BJ (cell line): ENCODE measurements at places on chromosomes 7 and 10. TPM values are rescaled to one million over a fixed set of nuclear protein-coding genes. Genes with fewer than 3 reads are reported as not detected.

The C10orf90 gene
- not detected in 2 replicates for polyA plus RNA-seq

DNA sequence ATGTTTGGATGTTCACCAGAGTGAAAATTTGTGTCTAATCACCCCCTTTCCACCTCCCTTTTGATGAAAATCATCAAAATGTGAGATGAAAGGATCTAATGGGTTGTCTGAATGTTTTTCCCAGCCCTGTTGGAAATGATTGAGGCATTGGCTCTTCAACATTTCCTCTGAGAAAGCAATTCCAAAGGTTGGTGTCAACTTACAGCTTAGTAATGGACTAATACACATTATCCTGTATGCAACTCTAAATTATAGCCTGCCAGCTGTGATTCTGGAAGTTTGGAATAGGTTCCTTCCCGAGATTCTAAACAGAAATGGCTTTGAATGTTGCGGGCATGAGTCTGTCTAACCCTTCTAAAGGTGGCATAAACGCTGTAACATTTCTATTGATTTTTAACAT lies 152.9 kb downstream of the DYNC1I1 start:
- DNase-seq: no peak

DNA sequence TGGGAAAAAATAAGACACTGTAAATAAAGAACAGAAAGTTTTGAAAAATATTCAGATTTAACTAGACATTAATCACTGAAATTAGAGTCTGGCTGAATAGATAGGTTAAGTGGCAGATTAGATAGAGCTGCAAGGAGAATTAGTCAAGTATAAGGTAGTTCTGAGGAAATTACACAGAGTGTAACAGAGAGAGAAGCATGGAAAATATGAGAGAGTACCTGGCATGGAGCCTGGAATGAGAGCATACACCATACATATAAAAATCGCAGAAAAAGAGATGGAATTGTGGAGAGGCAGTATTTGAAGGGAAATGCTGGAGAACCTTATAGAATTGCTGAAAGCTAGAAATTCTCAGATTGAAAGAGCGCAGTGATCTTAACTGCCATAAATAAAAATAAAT lies 46.9 kb downstream of the ZNRF2 start:
- no peak for DNase-seq

DNA sequence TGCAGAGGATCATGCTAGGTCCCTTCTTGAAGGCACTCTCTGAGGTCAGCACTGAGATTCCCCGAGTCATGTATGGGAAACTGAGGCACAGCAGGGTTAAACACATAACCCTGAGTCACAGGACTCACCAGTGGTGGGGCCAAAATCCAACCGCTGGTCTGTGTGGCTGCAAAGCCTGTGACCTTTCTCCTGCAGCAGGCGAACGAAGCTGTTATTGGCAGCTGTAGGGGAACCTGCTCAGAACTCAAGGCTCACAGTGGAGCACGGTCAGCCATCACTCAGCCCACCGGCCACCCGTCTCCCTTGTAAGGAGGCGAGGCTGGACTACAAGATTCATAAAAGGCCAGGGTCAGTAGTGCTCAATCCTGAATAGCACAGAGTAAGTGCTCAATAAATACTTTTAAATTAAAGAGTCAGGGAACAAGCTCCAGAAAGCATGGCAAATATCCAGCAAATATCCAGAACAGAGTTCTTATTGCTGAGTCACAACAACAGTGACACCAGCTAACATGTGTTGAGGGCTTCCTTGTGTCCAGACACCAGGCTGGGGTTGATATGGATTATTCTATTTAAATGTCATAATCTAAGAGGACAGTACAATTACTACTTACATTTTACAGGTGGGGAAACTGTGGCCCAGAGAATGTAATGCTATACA lies 34.9 kb downstream of the CHST15 start:
- DNase-seq: no peak

GRCh38 chr10:132786476-132786883 lies 533 bp upstream of the NKX6-2 start:
- DNase-seq: no peak

DNA sequence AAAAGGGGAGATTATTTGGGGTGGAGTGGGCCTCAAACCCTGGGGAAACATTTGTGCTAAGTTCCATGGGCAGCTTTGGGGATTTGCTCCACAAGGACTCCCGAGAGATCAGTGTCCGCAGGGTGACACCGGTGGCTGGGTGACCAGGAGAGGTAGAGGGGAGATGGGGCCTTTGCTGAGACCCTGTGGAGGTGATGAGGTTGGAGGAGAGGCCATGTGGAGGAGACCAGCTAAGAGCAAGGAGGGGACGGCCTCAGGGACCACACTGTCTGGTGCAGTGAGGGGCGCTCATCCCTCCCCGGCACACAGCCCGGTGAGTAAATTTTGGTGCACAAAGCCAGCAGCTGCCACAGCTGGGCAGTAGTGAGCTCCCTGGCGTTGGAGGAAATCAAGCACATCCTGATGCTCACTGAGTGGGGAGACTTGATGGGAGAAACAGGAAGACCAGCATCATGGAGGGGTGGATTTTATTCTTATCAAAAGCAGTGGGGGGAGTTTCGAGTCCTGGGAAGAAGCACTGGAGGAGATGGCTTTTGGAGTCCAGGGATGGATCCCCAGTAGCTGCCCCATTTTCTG lies 20.2 kb upstream of the ELFN1 start:
- no peak for DNase-seq

DNA sequence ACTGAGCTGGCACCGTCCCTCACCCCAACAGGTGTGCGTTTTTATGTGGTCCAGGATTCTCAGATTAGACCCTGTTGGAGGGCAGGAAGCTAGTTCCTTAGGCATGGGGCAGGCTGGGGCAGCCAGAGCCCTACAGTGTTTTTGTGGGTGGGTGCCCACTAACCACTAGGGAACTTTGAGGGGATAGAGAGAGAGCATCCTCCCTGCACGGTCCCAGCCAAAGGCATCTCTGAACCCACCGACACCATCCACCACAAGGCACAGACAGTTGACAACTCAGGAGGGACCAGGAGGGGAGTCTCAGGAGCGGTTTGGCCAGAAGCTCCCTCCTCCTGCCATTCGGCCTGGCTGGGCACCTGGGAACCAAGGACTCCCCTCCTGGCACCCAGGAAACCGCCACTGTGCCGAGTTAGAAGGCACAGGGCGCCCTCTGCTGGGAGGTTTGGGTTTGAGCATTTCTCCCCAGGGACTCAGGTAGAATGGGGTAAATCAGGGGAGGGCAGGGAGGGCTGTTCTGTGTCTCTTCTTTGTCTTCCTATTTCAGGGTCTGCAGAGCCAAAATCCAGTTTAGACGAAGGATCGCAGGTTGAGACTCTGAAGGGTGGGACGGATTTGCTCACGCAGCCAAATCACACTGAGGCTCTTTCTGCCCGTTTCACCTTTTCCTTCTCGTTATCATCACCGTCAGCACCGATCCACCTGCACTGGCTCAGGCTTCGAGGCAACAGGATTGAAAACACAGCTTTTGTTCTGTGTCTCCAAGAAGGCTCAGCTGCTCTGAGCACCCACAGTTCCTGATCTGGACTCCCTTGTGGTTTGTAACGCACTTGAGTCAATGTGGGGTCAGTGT lies 84.8 kb upstream of the COL13A1 start:
- no peak for DNase-seq
